ENCODE measurements at places on chromosomes 12 and 14. TPM values are rescaled to one million over a fixed set of nuclear protein-coding genes. Genes with fewer than 3 reads are reported as not detected.

KRT82 gene
- not detected for total RNA-seq

SELPLG gene
- total RNA-seq, result 2.2 TPM

DNA sequence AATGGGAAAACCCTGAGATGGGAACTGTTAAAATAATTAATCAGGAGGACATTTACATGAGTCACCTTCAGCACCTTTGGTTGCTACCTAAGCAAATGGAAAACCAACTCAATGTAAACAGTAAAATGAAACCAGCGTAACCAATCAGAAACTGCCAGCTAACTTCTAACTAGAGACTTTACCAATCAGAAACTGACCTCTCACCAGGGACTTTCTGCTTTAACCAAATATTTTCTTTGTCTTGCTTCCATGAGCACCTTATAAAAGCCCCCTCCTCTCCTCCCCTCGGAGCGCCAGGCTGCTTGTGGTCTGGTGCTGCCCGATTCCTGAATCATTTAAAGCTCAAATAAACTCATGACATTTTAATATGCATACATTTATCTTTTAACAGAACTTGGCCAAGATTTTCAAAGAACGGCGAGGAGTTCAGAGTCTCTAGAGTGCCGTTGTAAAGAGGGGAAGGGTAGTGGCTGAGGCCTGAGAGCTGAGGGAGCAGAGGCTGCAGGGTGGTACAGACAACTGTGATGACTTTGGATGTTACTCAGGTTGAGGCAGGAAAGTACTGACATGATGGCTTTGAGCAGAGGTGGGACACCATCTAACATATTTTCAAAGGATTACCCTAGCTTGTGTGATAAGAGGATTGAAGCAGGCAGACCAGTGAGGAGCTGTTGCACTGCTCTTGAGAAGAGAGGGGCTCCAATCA lies 183.6 kb downstream of the CRADD start:
- DNase-seq, result no peak

DNA sequence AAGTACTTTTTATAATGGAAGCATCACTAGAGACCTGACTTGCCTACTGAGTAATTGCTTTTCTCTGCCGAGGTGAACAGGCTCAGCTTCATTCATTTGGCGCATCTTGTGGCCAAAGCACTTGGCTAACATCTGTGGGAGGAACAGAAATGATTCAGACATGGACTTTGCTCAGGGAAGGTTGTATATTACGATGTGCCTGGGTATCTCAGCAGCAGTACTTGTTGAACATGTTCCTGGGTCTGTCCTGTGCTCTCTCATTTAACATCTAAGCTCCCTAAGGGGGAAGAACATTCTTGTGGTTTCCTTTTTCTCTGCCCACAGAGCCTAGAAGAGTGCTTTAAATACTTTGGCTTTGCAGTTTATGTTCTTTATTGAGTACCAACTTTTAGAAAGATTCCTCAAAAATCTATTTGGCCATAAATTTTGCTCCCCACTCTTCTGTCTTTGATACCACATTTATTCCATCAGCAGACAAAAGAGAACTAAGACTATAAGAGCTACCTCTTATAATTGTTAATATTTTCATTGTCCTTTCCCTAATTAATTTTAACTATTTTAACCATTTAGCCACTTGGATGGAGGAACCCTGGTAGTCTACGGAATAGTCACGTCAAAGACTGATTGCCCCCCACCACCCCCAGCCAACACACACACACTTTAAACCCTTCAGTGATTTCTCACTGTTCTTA lies 101.2 kb upstream of the EGLN3 start:
- DNase-seq, result no peak

DNA sequence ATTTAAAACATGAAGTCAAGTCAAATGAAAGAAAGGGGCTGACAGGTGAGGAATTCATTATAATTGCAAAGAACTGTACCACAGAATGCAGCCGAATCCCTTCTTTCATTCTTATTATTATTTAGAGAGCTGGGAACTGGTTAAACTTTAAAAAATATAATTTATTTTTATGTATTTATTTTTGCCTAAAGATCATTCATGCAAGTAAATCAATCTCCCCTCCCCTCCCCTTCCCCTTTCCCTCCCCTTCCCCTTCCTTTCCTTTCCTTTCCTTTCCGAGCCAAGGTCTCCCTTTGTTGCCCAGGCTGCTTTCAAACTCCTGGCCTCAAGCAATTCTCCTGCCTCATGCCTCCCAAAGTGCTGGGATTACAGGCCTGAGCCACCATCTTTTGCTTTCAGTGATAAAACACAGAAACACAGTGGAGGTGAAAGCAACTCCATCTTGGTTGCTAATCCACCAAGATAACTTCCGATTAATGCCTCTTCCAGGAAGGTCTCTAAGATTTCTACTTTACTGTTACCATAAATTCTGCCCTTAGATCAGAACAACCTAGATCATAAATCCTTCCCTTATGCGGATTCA lies 6.0 kb upstream of the UBC start:
- no peak for DNase-seq

DNA sequence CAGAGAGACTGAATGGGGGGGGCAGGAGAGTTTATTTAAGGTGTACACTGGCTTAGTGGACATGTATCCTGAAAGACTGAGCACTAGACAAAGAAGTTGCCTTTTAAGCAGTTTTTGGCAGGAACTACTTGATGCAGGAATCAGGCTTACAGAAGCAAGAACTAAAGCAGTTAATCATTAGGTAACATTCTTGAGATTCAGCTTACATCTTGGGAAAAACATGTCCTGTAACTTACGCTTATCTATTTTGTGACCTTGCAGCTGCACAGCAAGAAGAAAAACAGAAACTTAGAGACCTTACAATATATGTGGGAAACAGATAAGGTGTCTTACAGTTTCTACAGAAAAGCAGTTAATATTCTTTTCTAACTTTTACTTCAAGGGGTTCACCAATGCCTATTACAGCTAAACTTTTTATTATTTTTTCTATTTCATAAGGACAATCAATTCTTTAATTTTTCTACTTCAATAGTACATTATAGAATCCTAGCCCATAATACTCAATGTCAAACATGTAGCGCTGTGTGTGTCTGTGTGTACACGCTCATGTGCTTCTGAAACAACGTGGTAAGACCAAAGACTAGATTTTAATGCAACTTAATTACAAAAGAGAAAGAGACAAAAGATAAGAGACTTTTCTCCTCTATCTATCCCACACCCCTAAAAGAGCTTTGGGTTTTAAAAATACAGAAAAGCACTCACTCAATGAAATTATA lies 276.9 kb downstream of the PRKD1 start:
- no peak for DNase-seq

DNA sequence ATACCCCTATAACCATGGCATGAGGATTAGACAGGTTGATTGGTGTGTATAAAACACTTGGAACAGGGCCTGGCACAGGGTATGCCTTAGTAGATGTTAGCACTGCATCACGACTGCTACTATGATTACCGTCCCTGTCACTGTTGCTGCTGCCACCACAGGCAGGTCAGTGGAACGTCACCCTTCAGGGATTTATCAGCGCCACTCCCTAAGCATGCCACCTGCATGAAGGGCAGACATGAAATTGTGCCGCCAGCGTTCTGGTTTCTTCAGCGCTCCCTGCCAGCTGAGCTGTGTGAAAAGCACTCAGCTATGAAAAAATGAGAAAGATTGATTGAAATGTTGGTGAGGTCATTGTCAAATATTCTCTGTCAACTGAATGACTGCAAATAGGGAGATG lies 477.0 kb downstream of the DPF3 start:
- no peak for DNase-seq

DNA sequence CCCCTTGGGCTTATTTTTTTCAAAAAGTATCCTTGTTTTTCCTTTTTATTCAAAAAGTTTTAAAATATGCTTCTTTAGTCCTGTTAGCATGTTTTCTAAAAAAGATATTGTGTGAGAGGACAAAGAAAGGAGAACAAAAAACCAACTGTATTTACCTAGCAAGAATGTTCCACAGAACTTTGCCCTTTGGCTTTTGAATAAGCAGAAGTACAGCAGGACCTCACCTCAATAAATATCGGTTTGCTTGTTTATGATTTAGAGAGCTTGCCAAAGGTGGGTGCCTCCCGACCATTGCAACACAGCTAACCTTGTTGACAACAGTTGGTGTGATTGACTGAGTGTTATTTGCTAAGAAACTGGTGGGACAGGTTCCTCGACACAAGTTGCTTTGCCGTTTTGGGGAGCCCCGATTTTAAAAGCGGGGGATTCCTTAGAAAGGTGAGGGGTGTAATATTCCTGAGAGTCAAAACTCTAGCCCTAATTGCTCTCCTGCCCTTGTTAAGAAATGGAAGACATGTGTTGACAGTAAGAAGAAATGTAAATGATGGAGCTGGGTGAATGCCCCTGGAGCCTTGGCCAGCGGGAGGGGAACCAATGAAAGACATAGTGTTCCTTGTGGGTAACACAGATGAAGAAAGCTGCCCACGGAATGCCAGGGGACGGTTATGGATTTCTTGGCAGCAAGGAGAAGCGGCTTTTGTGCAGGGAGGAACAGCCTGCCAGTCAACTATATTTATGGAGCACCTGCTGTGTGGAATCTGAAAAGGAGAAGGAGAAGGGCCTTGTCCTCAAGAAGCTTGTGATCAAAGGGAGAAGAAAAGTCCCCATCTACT lies 13.7 kb downstream of the MYBPC1 start:
- DNase-seq, result peak; percentile 57
